ENCODE measurements at places on chromosomes 7 and 10. TPM values are rescaled to one million over a fixed set of nuclear protein-coding genes. Genes with fewer than 3 reads are reported as not detected.

DNA sequence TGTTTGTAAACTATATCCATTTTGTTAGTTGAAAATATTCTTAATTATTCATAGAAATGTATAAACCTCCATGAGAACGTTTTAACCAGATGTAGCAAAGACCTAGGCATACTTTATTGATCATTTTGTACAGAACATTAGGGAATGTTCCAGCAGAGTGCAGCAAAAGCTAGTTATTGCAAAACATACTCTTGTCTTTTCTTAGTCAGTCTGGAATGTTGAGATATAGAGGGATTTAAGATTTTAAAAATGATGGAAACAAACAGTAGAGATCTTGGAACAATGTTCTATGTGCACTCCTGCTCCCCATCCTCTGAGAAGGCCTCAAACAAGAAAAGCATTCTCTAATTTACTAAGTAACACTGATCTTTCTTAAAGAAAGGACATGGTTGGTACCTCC is 292.1 kb downstream of the BBS9 start:
- DNase-seq, result no peak

- DNase-seq, result no peak
Observed at GRCh38 chr7:604884-605531, 85.4 kb upstream of the PDGFA start.

DNA sequence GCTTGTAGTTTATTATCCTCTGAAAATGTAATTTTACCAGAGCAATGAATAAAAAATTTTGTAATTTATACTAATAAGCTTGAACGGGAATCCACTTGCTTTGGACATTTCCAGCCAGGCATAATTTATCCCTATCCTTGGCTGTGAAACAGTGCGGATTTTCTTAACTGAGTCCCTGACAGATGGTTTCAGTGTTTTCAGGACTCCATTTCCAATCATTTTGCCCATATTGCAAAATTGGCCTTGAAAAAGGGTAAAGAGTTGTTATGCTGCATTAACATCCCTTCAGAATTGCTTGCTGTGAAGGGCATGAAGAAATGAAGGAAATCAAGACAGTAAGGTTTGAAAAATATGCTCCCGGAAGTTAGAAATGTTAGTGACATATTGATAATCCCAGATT is 57.7 kb downstream of the NXPH1 start:
- DNase-seq, result no peak

DNA sequence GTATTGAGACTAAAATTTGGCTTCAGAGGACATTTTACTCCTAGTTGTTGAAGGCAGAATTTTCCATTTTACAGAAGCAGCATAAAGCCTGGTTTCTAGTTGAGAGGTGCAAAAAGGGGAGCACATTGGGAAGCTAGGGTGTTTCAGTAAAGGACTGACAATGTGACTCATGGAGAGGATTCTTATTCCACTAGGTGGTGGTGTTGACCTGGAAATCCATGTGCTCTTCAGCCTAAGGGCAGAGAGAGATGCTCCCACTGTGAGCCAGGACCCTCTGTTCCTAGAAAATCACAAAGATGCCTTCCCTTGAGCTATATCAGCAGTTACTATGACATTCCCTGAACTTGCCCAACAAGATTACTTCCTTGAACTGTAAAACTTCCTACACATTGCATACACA is 687.8 kb downstream of the IPMK start:
- DNase-seq, result peak; percentile 11

- DNase-seq, result no peak
Observed at GRCh38 chr7:28435732-28436378, 23.5 kb downstream of the CREB5 start.

DNA sequence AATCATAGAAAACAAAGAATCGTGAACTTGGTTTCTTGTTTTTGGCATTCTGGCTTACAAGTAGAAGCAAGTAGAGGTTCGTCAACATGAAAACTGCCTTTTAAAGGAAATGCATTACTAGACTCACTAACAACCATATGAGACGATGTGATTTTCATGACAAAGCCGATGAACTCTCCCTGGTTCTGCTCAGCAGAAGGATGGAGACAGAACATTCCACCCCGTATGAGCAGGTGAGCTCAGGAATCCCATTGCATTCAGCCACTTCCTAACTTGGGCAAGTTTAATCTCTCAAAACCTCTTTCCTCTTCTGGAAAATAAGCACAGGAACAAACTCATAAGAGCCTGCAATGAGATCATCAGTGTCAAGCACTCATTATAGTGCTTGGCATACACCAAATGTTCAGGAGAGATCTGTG is 57.4 kb upstream of the SVIL start:
- DNase-seq, result no peak

DNA sequence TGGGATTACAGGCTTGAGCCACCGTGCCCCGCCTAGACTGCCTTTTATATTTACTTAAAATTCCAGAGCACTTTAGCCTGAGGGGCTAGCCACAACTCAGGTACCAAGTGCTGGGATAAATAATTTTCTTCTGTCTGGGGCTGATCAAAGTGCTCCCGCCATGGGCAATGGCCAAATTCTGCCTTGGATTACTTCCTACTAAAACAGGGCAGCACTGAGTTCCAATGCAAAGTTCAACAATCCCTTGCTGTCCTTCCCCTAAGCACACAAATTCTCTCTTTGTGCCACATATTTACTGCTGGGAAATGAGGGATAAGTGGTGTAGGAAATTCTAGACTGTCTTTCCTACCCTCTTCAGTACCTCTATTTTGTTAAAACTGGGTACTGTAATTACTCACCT is 34.4 kb upstream of the ZNF92 start:
- DNase-seq, result no peak

GRCh38 chr7:131504157-131504899 is 52.1 kb downstream of the PODXL start:
- DNase-seq, result no peak

GRCh38 chr7:105199386-105199785 is 185.4 kb downstream of the KMT2E start:
- DNase-seq, result no peak

DNA sequence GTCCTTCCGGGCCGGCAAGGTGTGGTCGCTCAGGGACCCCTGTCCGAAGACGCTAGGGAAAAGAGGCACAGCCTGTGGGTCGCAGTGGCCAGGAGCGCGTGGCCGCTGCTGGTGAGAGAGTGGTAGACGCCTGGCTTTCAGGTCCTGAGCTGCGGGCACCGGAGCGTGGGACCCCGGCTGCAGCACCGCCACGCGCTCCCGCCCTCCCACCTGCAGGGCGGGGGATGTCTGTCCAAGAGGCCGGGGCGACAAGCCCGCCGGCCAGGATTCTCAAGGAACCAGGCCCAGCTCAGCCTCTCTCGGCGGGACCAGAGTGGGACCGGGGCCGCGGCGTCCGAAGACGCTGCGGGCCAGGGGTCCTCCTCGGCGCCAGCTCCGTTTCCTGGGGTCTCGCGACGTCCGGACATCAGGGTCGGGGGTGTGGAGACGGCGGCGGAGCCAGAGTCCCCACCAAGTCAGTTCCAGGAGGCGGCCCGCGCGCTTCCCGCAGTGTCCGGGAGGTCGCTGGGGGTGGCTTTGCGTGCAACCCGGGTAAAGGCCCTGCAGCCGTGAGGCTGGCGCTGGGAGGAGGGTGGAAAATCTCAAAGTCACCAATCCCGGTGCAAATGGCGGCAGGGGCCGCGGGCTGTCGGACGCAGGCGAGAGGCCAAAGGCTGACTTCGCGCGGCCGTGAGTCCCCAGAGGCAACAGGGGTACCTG is 5.5 kb downstream of the ZNF503 start:
- DNase-seq, result no peak

GRCh38 chr10:22316286-22317075 is at the start of gene COMMD3:
Gene COMMD3 (plus strand): TSS chr10:22316388. CDS start chr10:22316418, 30 bp downstream.
- peak; percentile 76 for DNase-seq

GRCh38 chr10:83518779-83519178 is 620.5 kb upstream of the GHITM start:
- no peak for DNase-seq

- no peak for DNase-seq
Observed at GRCh38 chr10:86758189-86759072, 2.0 kb downstream of the BMPR1A start.

GRCh38 chr10:71632200-71632820 is 87.3 kb downstream of the C10orf105 start:
- no peak for DNase-seq

DNA sequence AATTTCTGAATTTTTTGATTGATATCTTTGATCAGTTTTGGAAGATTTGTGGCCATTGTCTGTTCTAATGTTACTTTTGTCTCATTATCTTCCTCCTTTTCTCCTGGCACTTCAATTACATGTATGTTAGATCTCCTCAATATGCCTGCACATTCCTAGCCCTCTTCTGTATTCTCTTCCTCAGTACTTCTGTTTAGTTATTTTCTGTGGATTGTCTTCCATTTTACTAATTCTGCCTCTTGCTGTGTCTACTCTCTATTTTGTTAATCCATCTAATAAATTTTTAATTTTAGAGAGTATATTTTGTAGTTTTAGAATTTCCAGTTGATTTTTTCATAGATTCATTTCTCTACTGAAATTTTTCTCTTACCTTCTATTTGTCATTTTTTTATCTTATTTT is 137.1 kb downstream of the INSYN2A start:
- no peak for DNase-seq

DNA sequence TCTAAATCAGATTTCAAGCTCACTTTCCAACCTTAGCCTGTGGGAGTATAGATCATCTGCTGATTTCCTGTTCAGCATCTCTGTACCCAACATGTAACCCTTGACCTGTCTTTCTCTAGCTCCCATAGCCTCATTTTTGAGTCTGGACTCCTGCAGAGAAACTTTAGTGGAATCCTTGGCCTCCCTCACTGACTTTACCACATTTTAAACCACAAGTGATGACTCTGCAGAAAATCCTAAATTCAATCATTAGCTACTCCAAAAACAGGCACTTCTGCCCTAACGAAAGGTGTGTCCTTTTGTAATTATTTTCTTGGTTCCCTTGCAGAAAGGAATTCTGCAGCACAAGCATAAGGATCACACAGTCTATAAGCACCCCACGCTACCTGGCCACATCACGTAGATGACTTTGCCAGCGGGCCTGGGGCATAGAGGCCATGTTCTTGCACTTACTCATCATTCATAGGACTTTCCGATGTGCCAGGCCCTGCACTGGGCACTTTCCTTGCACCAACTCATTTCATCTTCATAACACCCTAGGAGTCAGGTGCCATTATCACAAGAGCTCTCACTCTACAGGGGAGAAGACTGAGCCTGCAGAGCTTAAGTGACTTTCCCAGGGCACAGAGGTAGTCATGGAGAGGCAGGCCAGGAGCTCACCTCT is 57.2 kb upstream of the OPALIN start:
- DNase-seq, result no peak

- no peak for DNase-seq
Observed at GRCh38 chr7:40015790-40016296, 65.8 kb downstream of the CDK13 start.

- DNase-seq, result peak; percentile 36
Observed at GRCh38 chr10:49050366-49050765, 65.0 kb downstream of the VSTM4 start.

DNA sequence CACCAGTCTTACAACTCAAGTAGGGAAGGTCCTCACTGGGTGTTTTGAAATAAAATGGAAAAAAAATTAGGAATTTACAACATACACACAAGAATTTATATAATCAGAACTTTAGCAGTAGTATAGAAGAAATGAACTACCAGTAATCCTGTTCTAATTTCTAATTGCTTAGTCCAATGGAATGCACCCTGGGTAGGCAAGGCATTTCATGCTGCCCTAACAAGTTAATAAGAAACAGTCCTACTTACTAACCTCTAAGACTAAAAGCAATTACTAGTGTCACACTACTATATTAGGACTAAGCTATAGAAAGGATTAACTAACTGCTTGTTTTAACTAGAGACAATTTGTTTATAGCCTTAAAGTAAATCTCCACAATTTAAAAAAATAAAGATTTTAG is 158.1 kb downstream of the BTAF1 start:
- no peak for DNase-seq

DNA sequence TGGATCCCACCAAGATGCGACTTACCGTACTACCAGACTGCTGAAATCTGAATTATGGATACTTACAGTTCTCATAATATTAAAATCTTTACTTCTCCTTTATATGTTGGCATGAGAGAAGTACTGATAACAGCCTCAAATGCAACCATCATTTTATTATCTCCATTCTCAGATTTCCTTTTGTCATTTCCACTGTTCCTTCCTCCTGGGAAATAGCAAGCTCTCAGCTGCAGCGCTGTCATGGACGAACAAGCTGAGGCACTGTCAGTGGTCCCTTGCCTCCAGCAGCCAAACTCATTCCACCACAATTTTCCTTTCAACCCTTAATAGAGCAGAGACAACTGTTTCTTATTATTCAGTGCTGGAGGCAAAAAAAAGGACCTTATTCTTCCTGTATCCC is 478.4 kb downstream of the ARL4A start:
- no peak for DNase-seq

GRCh38 chr10:48996329-48996728 is 56.7 kb upstream of the LRRC18 start:
- no peak for DNase-seq

DNA sequence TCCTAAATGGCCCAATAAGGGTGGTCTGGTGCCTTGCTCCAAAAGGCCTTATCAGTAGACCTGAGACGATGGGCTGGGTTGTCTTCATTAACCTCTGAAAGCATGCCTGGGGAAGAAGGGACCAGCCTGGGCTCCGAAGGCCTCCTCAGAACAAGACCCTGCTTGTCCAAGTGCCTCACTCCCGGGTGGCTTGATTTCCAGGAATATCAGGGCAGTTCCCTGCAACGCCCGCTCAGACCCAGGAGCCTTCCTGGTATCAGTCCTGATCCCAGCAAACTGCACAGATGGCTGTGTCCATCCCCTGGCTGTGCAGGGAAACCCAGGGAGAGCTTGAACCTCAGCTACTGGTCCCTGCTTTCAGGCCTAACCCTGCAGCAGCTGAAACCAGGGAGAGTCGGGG is 49.9 kb upstream of the CUX1 start:
- no peak for DNase-seq

The SERPINE1 gene
- 25.6 TPM for total RNA-seq

The CNPY1 gene
- not detected for total RNA-seq

The MSS51 gene
- total RNA-seq, result 0.71 TPM

The CFAP43 gene
- total RNA-seq, result 0.16 TPM

The ANXA11 gene
- total RNA-seq, result 114 TPM

The NAT16 gene
- not detected for total RNA-seq

The GRM3 gene
- not detected for total RNA-seq

The DIP2C gene
- total RNA-seq, result 17.5 TPM

The PEX1 gene
- 9.8 TPM for total RNA-seq

The HOXA1 gene
- total RNA-seq, result 5.8 TPM

The GUSB gene
- total RNA-seq, result 70.8 TPM
